Activated naive CD8-positive, alpha-beta T cell treated with anti-CD3 and anti-CD28 coated beads, Interleukin-2, amount 50 U/mL, for 24 hours (primary cell): ENCODE measurements at places on chromosomes 6 and 20.

- no peak for DNase-seq
Observed at GRCh38 chr6:110250058-110250457, 69.8 kb downstream of the CDC40 start.

DNA sequence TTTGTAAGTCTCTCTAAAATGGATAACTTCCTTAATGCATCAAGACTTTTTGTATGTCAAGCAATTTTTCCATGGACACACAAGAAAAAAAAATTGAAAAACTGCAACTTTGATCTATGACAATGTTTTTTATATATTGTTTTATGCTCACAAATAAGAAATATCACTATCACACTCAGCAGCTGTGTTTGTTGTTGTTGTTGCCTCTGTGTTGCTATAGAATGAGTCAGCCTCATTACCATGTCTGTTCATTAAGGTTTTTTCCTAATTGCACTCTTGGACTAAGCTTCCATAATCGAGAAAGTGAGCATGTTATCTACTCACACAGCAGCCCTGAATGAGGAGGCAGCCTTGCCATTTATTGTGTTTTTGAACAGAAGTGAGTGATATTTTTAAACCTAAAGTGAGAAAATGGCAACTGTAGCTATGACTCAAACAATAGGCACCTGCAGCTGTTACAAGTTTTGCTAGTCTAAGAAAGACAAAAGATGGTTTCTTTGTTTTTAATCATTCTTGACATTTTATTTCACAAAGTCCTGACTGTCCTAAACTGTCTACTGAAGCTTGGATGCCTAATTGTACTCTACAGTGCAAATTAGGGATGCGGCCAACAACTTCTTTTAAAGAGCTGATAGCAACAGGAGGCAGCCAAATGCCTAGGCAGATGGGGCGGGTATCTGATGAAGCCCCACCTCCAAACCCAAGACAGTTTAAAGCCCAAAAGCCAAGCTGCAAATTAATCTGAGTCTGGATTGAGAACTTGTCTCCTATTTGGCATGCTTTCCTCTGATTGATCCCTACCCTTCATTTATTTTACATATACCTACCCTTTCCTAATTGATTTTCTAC lies 77.9 kb upstream of the DOK5 start:
- DNase-seq: no peak

- DNase-seq: no peak
Observed at GRCh38 chr6:54198134-54198533, 86.9 kb downstream of the MLIP start.

GRCh38 chr6:56906752-56907151 lies 48.2 kb upstream of the BEND6 start:
- no peak for DNase-seq

DNA sequence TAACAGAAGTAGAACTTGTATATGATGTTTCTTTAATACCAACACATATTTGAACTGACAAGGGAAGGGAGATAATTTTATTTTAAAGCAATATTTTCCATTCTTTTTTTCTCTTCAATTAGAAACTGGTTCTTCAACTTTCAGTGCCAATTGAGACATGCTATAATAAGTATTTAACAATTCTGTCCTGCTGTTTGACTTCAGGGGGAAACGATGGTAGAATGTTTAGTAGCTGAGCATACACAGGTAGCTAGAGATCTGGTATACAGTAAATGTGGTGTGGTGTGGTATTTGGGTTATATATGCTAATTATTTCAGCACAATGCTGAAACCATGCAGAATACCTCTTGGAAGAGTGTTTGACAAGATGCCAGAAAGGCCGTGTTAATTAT lies 156.9 kb downstream of the ARID1B start:
- no peak for DNase-seq

DNA sequence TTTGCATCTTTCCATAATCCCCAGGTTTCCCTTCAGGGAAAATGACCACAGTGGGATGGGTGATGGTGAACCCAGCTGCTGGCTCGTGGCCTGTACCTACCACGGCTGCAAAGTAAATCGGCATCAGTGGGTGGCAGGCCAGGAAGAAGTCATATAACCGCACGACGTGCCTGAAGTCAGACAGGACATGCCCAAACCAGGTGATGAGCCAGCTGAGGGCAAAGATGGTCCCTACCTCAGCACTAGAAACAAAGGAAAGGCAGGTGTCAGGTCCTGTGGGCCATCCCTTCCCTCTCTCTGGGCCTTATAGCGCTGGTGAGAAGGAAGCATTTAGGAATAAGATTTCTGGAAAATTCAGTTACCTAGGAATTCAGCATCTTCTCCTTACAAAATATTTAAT lies 22.2 kb downstream of the TBC1D20 start:
- no peak for DNase-seq

DNA sequence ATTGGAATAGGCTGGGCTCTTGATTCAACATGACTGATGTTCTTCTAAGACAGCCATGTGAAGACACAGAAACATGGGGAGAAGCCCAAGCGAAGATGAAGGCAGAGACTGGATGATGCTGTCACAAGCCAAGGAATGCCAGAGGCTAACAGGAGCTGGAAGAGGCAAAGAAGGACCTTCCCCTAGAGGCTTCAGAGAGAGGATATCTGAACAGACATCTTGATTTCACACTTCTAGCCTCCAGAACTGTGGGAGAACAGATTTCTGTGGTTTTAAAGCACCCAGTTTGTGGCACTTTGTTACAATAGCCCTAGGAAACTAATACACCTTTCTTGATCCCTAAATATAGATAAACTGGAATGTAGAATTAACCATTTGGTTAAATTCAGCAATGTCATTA lies 127.0 kb downstream of the EDN1 start:
- no peak for DNase-seq

DNA sequence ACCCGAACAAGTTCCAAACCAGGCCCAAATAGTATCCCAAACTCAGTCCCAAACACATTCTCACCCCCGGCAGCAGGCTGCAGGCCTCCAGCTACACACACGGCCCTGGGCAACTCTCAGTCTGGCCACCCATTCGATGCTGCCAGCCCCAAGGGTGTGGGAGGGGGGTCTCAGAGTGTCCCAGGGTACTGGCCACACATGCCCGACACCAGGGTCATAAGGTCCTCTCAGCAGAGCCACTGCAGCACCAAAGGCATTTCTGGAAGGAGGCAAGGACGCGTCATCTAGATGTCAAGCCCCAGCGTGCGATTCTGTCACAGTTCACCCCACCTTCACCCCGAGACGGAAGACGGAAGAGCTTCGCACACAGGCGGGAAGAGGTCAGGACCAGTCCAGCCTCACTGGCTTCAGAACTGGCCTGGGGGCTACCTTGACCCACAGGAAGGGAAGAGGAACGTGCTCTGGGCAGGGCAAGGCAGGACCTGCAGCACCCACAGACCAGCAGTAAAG lies 9.5 kb downstream of the MYL9 start:
- DNase-seq: no peak

DNA sequence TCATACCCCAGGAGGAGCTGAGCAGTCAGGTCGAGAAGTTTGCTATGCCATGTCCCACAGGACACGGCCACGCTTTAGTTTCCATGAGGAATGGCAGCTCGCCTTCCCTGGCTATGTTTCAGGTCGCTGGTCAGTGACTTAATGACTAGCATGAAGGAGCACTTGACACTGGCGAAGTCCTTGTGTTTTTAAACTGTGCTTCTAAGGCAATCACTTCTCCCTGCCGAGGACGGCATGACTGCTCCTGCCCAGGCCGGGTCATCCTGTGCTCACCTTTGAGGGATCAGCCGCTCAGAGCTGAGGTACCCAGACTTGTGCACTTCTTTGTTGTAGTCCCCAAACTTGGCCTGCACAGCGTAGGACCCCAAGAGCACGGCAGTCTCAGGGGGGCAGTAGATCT lies 34.1 kb downstream of the EZR start:
- no peak for DNase-seq

DNA sequence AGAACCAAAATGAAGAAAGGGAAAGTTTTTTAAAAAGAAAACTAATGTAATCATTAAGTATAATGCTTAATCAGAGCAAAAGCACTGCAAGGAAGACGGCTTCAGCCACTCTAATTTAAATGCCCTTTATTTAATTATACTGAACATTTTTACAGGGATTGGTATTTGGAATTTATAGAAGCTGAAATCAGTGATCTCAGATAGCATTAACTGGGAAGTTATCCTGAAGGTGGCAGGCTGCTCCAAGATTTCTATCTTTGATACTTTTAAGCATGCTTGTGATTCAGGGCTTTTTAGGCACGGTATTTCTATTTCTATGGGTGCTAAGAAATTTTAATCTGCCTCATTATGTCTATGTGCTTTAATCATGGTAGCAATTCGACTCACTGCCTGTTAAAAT lies 1.3 kb upstream of the NDUFAF4 start:
- no peak for DNase-seq

- no peak for DNase-seq
Observed at GRCh38 chr6:89120371-89120770, 2.5 kb upstream of the SRSF12 start.

- no peak for DNase-seq
Observed at GRCh38 chr20:61900011-61900944, 165.4 kb downstream of the TAF4 start.

- DNase-seq: no peak
Observed at GRCh38 chr6:141403827-141404226, 728.9 kb upstream of the GJE1 start.

- no peak for DNase-seq
Observed at GRCh38 chr6:95614094-95614493, 36.8 kb downstream of the MANEA start.

DNA sequence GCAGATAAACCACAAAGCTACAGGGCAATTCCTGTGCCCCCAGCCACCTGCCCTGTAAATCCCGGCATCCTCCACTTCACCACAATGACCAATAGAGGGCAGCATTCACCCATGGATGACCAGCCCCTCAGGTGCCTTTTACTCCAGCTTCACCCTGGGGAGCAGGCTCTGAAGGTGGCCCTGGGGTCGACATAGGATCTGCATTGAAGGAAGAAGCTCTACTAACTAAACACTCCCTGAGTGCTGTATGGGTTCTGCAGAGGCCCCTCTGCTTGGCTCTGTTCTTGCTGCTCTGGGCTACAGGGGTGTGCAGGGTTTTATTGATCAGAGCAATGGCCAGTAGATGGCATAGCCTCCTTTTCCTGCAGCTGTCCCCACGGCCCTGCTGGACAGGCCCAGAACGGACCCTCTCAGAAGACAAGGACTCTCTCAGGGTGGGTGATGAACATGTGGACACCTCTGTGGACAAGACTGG lies 20.3 kb downstream of the CST4 start:
- peak; percentile 41 for DNase-seq

GRCh38 chr20:46204594-46205186 lies 86.6 kb downstream of the CD40 start:
- no peak for DNase-seq

- DNase-seq: no peak
Observed at GRCh38 chr6:122072014-122072647, 327.3 kb upstream of the HSF2 start.

DNA sequence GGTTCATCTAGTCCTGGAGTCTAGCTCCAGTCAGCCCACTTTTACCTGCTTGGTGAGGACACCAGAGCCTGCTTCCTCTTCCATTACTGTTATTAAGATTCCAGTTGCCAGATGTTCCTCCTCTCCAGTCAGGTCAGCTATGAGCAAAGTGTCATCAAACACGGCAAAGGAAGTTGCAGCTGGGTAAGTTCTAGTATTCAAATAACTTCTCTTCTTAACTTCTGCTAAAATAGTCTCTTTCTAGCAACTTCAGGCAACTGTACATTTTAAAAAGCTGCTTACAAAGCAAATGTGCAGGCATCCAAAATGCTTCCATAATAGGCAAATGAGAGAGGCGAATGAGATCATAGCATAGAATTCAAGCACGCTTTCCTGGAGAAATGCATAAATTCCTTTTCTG lies 18.4 kb upstream of the MRPS18A start:
- DNase-seq: no peak

DNA sequence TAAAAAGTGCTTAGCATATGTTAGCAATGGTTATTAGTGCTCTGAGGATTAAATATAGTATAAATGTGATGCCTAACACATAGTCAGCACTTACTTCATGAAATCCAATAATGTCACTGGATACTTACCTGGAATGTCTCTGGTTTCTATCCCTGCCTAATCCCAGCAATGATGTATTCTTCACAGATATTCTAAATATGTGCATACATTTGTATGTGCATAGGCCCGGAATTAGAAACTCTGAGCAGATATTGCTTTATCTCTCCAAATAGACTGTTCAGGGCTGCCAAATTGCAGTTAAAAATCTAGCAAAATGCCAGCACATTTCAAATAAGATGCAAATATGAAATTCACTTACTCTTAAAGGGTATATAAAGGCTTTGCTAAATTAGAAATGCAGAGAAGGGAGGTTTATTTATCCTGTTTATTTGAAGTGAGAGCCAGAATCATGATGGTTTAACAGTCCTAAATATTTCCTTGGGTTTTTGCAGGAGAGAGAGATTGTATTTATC lies 81.3 kb downstream of the SAMD5 start:
- DNase-seq: no peak

DNA sequence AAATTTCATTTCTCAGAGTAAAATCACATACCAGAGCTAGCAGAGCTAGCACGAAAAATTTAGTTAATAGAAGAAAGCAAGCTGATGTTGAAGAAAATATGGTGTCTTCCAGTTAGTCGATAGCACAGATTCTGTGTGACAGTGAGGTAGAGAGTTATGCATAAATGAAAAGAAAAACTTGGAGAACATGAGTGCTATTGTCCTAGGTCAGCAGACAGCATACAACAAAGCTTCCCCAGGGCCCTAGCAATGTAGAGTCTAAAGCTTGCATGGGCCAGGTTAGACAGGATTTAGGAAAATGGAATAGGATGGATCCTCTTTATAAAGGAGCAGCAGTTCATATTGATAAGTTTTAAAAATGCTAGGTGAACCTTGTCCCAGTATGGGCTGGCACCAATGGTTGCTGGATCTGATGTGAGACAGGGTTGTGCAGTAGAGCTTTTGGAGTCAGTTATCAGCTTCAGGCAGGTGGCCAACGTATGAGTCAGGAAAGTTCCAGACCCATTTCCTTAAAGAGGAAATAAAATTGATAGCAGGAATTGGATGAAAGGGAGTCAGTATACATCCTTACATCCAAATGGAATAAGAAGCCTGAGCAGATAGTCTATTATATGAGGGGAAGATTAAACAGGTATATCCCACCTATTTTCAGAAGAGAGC lies 277.2 kb downstream of the FRK start:
- DNase-seq: no peak
